T-helper 2 cell treated with Interferon-gamma antibody and Interleukin-4, amounts not matched to agents 5 μg/mL and 100 μg/mL, for 36 hours (primary cell): ENCODE measurements at places on chromosomes 11 and 22.

GRCh38 chr22:37485395-37486223, 575 bp downstream of the MFNG start:
- DNase-seq, result peak; percentile 8

DNA sequence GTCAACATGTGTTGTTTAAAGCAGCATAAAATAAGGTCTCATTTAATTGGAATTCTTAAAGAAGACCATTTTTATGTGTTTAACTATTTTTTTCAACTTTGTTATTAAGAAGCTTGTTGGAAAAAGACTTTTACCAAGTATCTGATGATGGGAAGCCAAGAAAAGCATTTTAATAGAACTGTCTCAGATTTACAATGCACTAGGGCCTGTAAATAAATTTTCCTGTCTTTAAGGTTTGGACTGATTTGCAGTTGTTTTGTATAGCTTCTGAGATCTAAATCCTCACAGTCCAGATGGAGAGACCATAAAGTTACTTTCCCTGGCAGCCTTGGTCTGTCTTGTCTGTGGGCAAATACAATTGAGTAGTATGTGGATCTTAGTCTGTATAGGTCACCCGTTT, 41.6 kb downstream of the EXT2 start:
- DNase-seq, result no peak

DNA sequence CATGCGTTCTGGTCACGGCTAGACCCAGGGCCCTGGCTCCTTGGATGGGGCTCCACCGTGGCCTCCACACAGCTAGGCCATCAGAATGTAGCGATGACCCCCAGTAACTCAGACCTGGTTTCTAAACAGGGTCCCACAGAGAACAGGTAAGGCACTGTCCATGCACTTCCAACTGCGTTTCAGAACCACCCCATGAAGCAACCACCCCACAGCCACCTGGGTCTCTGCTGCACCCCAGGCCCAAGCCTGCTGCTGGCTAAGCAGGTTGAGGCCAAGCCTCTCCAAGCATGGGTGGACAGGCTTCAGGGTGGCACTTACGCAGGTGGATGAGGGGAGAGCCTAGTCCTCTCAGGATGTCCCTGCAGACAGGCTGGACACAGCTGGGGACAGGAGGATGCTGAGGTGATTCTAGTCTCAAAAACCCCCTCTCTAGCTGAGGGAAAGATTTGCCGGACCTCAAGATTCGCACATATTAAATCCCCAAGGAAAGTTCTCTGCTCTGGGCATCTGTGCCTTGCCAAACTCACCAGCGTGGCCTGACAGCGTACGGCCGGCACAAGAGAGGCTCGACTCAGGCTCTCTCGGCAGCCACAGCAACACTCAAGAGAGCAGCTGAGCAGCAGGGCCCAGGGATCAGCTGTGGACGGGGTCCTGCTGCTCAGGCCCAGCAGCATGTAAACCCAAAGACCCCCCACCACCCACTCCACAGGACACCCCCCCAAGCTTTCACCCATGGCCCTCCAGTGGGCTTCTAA, 141.6 kb downstream of the CRYBB2 start:
- no peak for DNase-seq

- DNase-seq, result no peak
Observed at GRCh38 chr11:6488821-6489220, 7.5 kb downstream of the TIMM10B start.

- peak; percentile 13 for DNase-seq
Observed at GRCh38 chr22:42368379-42369249, 63.6 kb downstream of the NFAM1 start.

DNA sequence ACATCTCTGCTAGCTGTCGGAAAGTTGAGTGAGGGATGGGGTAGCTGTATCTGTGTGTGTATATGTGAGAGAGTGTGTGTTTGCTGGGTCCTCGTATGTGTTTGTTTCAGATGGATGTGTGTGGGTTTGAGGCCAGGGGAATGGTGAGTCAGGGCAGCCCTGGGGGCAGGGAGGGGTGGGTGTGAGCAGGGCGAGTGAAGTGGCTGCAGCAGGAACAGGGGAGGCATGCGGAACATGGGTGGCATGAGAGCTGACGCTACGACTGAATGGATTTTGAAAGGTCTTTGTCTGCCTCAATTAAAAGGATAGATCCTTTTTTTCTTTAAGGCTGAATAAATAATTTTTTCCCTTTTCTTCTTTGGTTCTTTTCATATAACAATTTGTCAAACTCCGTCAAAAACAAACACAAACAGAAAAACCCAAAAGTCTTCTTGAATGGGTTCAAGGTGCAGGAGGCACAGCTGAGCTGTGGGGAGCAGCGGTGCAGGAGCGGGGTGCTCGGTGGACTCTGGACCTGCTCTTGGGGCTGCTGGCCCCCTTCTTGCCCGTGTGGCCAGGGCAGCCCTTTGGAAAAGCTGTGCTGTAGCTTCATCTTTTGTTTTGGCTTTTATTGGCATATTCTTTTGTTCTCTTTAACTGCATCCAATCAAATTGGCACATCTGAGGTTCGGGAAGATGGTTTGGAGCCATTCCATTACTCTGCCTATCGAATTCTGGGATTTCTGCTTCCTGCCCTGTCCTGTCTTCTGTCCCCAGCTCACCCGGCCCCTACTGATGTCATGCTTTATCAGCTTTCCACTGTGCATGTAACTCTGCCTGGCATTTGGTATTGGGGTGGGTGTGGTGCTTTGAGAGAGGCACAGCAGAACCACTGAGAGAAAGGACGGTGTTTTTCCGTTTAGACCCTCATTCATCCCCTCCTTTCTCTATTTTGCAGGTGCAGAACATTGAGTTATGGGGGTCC, 80.1 kb downstream of the ADAMTS15 start:
- DNase-seq, result no peak

- DNase-seq, result no peak
Observed at GRCh38 chr22:22123118-22123959, 121.2 kb upstream of the VPREB1 start.

DNA sequence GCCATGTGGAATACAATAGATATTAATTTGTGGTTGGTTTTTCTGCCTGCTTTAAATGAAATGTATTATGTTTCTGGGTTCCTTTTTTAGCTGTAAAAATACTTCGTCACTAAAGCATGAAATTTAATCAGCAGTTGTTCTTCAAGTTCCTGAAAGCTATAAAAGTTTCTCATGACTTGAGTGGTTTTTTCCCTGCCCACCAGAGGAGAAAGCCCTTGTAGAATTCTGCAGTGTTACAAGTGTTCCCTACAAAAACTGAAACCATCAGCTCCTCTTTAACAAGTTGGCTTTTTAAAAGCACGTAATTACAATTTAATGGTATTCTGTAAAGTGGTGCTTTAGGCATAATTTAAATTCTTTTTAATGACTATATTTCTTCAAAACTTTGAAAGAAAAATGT, 56.2 kb downstream of the PANX1 start:
- DNase-seq, result no peak

DNA sequence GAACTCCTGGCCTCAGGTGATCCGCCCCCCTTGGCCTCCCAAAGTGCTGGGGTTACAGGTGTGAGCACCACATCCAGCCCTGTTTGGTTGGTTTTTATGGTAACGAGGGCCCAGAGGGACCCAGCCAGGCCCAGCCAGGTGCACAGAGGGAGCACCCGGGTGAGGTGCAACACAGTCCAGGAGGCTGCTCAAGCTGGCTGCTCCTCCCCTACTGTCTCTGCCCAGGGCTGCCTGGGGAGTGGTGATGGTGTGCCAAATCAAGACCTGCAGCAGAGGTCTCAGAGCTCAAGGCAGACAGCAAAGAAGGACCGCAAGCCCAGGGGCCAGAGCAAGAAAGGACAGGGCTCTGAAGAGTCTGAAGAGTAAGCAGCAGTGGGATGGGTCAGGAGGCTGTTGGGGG, 1.4 kb downstream of the TSGA10IP start:
- DNase-seq, result no peak

DNA sequence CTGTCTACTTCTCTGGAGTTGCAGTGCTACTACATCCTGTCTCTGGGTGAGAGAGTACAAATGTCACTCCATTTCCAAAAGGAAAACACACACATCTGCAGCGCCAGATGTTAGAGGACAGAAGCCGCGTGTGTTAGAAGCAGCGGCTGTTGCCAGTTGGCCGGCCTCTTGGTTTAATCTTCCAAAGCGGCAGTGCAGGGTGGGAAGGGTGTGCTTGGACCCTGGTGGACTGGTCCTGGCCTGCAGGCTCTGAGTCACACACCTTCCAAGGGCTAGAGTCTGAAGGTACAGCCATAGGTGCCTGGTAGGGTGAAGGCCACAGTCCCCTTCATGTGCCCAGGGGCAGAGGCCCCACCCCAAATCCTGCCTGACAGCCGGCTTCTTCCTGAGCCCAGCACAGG, 99.8 kb downstream of the CTTN start:
- DNase-seq, result no peak

GRCh38 chr22:38745676-38746460, 9.9 kb downstream of the SUN2 start:
- DNase-seq, result no peak

- no peak for DNase-seq
Observed at GRCh38 chr11:34857463-34857862, 58.7 kb downstream of the APIP start.

GRCh38 chr22:32421484-32421883, 9.4 kb upstream of the RTCB start:
- no peak for DNase-seq

- no peak for DNase-seq
Observed at GRCh38 chr22:27378311-27378800, 423.2 kb downstream of the MN1 start.

DNA sequence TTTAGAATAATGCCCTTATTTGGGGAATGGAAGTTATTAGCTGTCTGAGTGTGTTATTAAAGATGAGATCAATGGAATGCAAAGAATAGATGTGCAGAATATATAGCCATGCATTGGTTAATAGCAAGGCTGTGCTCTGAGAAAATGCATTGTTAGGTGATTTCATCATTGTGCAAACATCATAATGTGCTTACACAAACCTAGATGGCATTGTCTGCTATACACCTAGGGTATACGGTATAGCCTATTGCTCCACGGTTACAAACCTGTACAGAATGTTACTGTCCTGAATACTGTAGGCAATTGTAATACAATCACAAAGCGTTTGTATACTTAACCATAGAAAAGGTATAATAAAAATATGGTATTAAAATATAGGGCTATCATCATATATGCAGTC, 25.5 kb downstream of the SLC5A12 start:
- no peak for DNase-seq

- peak; percentile 66 for DNase-seq
Observed at GRCh38 chr11:111938687-111939160, 1.6 kb downstream of the DIXDC1 start.

GRCh38 chr22:16969508-16970327, 38.3 kb downstream of the GAB4 start:
- DNase-seq, result no peak

DNA sequence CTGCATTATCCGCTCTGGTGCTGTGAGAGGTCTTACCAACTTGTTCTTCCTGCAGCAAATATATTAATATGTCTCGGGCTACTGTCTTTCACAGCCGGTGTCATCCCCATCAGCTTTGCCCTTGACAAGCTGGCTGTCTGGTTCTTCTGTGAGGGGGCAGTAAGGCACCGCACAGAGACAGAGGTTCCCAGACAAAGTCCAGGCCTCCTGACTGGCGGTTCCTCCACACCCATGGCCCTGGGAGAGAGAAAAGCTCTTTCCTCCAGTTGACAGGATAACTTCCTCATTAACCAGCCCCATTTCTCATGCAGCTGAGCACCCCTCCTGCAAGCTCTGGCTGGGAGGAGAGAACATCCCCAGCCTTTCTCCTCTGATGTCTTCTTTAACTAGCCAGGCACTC, 212.5 kb upstream of the SEZ6L start:
- no peak for DNase-seq

- no peak for DNase-seq
Observed at GRCh38 chr11:61861634-61862033, 29.7 kb downstream of the FADS3 start.

- DNase-seq, result no peak
Observed at GRCh38 chr11:116073854-116074837, 569.9 kb upstream of the CADM1 start.

DNA sequence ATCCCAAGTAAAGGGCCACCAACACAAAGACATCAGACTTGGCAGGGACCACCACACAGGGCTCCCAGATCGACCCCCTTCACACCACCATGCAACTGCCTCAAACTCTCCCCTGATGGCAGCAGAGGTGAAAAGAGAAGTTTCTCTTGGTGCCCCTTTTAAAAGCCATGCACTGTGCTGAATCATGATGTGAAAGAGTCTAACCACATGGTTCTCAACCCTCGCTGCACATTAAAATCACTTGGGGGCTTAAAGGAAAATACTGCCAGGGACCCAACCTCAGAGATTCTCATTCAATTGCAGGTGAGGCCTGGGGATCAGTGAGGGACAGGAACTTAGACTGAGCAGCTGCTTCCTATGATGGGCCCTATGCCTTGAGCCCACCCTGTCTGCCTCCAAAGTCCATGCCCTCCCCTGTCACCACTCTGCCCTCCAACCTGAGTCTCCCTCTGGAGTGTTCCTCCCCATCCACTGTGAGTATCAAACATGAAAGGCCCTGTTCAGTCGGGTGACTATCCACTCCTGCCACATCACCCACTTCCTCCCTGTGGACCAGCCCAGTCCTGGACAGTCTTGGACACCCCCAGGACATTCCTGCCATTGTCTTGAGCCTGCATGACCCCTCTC, 40.8 kb downstream of the PLEKHA7 start:
- DNase-seq, result no peak

GRCh38 chr22:32917577-32918354, 116.3 kb downstream of the TIMP3 start:
- DNase-seq, result no peak

- no peak for DNase-seq
Observed at GRCh38 chr11:99818991-99819390, 798.2 kb downstream of the CNTN5 start.
